ENCODE measurements at places on chromosomes 6 and 20. TPM values are rescaled to one million over a fixed set of nuclear protein-coding genes. Genes with fewer than 3 reads are reported as not detected.

- DNase-seq = no peak
Observed at GRCh38 chr6:141050471-141050870, 1082.3 kb upstream of the GJE1 start.

- DNase-seq = no peak
Observed at GRCh38 chr6:155473741-155474140, 18.1 kb upstream of the NOX3 start.

GRCh38 chr20:38337561-38338140 lies 8.6 kb upstream of the LBP start:
- DNase-seq = peak; percentile 25

Gene BPIFB1
- not detected for total RNA-seq

Gene SLC32A1
- not detected for total RNA-seq

Gene SLC17A4
- not detected for total RNA-seq

DNA sequence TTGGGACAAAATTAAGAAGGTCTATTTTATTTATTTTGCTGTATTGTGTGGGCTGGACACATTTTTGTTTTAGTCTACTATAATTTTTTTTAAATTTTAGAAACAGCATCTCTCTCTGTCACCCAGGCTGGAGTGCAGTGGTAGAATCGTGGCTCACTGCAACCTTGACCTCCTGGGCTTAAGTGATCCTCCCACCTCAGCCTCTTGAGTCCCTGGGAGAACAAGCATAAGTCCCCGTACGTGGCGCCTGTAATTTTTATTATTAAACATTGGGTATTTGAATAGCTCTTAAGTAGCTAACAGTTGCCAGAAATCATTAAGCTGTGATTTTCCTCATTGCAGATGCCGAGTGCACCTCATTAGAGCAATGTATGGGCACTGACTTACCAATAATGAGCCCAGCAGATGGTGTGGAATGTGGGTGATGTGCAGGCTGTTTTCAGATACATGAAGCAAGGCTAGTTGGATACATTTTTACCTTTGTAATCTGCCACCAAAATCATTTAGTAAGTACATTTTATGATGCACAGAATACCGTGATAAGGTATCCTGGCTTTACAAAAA lies 10.3 kb upstream of the MAS1 start:
- DNase-seq = no peak

Gene TFAP2C
- total RNA-seq = 0.07 TPM

DNA sequence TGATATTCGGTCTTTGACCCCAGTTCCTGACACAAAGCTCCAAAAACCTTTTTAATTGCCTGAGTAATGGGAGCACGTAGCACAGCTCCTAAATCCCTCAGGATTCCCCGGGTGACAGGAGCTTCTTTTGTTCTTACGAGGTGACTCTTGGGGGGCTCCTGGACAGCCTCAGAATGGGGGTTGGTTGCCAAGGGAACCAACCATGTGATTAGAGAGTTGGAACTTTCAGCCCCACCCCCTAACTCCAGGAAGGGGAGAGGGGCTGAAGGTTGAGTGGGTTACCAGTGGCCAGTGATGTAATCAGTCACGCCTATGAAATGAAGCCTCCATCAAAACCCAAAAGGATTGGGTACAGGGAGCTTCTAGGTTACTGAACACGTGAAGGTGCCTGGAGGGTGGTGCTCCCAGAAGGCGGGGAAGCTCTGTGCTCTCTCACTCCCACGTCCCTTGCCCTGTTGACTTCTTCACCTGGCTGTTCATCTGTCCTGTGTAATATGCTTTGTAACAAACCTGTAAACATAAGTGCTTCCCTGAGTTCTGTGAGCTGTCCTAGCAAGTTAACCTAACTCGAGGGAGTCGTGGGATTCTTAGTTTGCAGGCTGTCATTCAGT lies 89.5 kb downstream of the CHMP4B start:
- DNase-seq = no peak

DNA sequence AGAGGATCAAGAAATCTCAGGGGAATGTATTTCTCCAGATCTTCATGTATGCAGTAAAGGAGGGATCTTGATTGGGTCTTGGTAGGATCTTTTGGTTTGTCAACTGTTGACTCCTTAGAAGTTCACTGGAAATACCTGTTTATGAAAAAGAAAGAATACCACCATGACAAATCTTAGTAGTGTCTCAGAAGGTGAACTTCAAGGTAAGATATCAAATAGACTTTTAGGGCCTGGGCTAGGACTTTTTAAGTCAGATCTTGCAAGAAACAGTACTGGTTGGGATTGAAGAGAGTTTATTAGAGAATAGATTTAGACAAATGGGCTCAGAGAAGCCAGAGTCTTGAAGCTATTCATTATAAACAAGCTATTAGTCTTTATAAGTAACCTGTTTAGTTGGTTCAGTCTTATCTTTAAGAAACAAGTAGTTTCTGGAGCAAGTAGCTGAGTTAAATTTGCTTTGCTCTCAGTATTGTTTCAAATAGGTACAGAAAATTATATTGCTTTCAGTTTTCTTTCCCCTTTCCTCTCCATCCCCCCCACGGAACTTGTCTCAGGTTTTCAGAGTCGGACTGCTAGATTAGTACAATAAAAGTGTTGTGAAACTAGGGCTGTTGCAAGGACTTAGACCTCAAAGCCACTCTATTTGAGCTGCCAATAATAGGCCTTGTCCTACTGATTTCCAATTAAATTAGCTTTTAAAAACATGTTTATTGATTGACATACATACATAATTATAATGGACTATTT lies 529.1 kb upstream of the CITED2 start:
- no peak for DNase-seq

Gene TRIM10
- not detected for total RNA-seq

DNA sequence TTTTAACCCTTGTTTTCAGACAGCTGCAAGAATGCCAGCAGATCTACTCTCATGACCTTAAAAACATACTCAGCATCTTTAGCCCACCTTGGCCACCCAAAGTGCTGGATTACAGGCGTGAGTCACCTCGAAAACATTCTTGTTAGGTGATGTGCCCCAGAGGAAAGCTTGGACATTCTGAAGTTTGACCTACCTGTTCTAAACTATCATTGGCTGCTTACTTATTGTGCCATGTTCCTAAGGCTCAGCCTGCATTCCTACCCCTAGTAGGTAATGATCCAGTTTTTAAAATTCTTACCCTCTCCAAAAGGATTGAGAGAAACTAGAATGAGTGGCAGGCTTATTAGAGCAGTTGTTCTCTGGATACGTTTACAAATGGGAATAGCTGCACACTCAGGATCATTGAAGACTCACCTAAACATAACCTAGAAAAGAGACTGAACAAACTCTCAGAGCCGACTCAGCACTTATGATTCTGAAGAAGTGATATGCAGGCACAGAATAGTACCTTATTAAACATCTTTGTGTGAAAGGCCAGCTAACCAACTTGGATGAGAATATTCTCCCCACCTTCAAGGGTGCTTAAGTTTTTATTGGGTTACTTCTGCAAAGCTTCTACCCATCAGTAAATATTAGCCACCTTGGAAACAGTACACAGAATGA lies 362.1 kb downstream of the NRN1 start:
- DNase-seq = no peak

Gene CST5
- total RNA-seq = not detected

GRCh38 chr20:57435498-57436222 lies 44.5 kb downstream of the RBM38 start:
- DNase-seq = no peak

Gene SULF2
- total RNA-seq = 0.72 TPM

Gene SERAC1
- total RNA-seq = 8.6 TPM
